Mesenteric fat pad (tissue), 1 donor: ENCODE measurements at places on chromosomes 2 and 18.

DNA sequence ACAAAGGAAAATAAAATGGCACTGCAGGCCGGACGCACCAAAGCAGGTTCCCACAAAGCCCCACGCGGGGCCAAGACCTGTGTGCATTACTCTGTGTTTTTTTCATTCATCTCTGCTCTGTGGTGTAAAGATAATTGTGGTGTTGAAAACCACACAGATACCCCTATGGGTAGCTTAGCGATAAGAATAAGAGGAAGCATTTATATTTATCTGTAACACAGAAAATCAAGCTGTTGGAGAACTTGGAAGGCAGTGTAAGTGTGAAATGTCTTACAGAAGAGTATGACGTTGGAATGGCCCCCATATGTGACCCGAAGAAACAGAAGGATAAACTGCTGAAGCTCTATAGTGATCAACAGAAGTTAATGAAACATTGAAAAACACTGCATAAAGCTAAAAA, 20.3 kb upstream of the MARCO start:
- no peak for DNase-seq

GRCh38 chr2:196431957-196432356, 207.6 kb upstream of the CCDC150 start:
- DNase-seq = no peak

- no peak for DNase-seq
These were observed 1435.4 kb upstream of the LRRTM1 start for GRCh38 chr2:81739966-81740365.

GRCh38 chr2:72157871-72158771, 10.5 kb upstream of the CYP26B1 start:
- peak; percentile 55 for DNase-seq

GRCh38 chr2:45506756-45507155, 104.3 kb downstream of the SRBD1 start:
- DNase-seq = no peak

GRCh38 chr2:179410552-179411356, 146.1 kb upstream of the SESTD1 start:
- no peak for DNase-seq

DNA sequence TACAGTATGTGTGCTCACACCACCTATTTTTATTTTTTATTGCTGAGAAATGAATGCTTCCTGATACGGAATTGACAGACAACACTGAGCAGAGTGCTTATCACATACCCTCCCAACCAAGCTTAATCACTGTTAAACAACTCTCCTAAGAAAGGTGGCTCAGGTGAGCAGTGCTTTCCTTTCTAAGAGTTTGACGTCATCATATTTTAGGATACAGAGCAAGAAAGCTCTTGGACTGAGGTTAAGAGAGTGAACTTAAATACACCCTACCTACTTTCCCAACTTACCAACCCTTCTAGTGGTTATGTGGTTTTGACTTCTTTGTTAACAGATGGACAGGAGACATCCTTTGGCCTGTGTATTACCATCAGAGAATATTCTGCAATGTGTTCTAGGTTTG, 101.2 kb downstream of the NRXN1 start:
- no peak for DNase-seq

- no peak for DNase-seq
These were observed 1.4 kb downstream of the DOK6 start for GRCh38 chr18:69401972-69402532.

DNA sequence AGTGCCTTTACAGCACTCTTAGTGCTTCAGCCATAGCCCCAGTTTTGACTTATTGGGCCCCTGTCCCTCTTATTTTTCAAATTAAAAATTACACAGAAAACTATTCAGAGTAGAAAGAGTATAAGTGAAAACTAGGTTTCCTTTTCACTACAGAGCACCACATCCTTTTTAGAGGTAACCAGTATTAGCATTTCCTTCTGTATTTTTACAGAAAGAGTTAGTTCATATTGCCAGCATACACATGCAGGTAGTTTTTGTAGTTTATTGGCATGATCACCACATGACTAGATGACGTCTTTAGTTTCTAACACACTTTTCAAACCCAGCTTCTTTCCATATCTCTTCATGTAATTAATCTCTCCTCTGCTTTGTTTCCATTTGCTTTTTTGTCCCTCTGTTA, 66.4 kb downstream of the UBE2E3 start:
- DNase-seq = no peak

DNA sequence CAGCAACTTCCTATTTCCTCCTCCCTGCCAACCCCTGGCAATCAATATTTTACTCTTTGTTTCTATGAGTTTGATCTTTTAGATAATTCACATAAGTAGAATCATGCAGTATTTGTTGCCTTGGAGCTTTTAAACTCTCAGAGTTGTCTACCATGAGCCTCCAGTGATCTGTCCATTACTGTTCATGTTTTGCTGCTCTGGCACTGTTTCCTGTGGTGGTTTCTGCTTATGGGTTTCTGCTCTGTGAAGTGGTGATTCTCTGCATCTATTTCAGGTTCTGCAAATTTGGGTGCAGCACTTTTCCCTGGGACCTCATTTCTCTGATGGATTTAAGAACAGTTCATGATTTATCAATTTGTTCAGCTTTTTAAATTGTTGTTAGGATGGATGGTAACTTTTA, 908.1 kb upstream of the FANCL start:
- DNase-seq = no peak

GRCh38 chr2:13607139-13607538, 890.4 kb downstream of the TRIB2 start:
- DNase-seq = no peak

DNA sequence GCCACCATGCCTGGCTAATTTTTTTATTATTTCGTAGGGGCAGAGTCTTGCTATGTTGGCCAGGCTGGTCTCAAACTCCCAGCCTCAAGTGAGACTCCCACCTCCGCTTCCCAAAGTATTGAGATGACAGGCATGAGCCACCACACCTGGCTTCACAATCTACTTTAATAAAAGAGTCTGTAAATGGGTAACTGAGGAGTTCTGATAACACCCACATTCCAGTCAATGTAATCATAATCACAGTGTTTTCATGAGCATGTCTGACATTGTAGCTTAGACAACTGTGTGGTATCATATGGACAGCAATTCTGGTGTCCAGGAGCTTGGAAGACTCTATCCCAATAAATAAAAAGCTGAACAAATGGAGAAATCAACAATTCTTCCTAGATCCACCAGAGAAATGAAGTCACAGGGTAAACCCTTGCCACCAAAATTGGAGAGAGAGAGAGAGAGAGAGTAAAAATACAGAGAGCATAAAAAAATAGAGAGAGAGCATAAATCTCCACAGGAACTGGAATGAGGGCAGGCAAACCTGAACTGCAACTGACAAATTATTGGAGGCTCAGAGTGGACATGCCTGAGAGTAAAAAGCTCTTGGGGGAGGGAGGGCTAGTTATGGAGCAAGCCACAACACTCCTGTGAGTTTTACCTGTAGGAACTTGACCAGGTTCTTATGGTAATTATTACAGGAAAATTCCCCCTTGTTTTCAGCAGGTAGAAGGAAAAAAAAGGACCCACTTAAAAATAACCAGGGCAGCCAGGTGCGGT, 12.4 kb upstream of the NBEAL1 start:
- no peak for DNase-seq

- no peak for DNase-seq
These were observed 46.0 kb upstream of the PAX8 start for GRCh38 chr2:113324684-113325160.

DNA sequence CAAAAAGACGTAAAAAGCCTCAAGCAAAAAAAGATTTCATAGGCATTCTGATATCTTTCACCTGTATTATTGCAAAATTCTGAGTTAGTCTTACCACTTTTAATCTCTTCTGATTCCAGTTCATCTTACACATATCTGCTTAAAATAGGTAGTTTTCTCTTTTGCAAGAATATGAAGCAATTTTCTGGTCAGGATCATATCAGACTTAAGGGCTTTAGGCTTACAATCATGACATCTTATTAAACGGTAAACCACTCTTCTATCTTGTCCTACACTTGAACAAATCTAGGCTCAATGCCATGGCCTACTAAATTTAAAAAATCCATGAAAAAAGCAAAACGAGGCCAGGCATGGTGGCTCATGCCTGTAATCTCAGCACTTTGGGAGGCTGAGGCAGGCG, 50.1 kb upstream of the GAREM1 start:
- no peak for DNase-seq

- no peak for DNase-seq
These were observed 411.1 kb downstream of the RAD51AP2 start for GRCh38 chr2:17107151-17107550.

GRCh38 chr18:21361307-21361880, 119.4 kb downstream of the GREB1L start:
- no peak for DNase-seq

DNA sequence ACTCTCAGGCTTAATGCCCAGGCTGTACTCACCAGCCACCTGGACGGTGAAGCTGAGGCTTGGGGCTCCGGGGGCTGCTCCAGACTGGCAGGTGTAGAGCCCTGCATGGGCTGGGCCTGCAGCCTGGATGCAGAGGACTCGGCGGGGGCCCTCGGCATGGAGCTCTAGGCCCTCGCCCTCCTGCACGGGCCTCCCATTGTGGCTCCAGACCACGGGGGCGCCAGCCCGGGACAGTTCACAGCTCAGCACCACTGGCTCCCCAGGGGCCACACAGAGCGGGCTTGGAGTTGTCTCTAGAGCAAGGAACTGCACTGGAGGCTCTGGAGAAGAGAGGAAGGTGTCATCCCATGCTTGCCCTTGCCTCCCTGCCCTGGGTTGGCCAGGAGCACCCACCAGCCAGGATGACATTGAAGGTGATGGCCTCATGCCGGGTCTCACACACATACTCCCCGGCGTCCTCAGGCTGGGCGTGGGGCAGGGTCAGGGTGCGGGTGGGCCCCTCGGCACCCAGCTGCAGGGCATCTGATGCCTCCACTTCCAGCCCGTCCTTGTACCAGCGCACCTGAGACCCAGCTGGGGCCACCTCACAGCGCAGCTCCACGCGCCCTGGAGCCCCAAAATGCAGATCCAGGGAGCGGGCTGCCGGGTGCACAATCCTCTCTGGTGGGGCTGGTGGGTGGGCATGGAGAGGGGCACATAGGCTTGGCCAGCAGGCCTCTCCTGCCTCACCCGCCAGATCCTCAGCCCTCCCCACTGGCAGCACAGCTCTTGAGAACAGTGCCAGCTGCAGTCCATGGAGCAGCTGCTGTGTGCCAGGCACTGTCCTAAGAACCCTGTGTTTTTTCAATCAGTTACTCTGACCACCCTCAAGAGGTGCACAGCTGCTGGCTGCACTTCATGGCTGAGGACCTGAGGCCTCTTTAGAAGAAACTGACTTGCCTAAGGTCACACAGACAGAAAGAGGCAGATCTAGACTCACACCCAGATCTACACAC, 13.3 kb downstream of the OBSL1 start:
- no peak for DNase-seq

DNA sequence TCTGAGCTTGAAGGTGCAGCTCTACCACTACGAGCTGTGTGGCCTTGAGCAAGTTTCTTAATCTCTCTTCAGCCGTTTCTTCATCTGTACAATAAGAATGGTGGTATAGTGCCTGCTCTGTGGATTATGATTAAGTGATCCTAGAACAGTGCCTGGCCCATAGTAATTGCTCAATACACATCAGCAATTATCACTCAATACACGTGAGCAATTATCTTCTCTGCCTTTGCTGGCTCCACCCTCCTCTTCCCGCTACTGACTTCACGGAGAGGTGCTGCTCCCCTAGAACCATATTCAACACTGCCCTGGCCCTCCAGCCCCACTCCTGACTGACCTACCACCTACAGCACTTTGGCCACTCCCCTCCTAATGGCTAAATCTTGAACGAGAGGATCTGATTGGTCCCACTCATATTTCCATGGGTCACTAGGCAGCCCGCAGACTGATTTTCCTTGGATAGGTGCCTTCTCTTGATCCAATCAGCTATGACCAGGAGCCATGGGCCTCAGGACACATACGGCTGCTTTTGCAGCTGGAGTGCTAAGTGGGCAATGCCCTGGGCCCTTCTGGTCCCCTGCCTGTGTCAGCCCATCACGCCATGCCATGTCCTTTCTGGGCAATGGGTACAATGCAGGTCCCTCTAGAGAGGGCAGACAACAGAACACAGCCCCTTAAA, 77.5 kb downstream of the STPG4 start:
- no peak for DNase-seq

GRCh38 chr2:127567351-127567854, 31.9 kb downstream of the MYO7B start:
- peak; percentile 47 for DNase-seq

DNA sequence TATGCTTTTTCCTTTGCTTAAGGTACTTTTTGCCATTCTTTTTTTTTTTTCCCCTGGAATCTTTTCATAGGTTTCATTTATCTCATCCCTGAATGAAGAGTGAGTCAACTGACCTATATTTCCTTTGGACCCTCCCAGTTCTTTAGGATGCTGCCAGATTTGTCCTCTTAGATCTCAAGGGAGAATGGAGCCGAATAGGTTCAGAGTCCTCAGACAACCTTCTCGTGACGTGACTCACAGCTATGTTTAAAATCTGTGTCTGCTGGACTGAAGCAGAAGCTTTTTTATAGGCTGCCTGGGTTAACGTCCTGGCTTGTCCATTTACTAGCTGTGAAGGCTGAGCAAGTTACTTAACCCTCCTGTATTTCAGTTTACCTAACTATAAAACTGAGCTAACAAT, 358.6 kb downstream of the DLGAP1 start:
- DNase-seq = no peak

- no peak for DNase-seq
These were observed 61.3 kb downstream of the PKP4 start for GRCh38 chr2:158518084-158518483.

DNA sequence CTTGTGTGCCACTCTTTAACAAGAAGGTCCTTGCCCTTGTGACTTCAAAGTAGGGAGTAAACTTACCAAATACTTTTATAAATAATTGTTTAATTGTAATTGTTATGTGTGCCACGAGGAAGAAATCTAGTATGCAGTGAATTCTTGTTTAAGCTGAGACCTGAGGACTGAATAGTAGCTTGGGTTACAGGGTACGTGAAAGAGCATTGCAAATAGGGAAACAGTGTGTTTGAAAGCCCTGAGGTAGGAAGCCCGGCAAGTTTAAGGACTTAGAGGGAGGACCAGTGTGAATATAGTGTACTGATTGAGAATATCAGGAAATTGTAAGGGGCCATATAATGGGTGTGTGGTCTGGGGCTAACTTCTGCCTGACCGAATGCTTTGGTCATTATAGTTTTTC, 26.2 kb downstream of the PHLPP1 start:
- DNase-seq = no peak

- DNase-seq = no peak
These were observed 23.8 kb downstream of the COPS8 start for GRCh38 chr2:237109421-237109934.

DNA sequence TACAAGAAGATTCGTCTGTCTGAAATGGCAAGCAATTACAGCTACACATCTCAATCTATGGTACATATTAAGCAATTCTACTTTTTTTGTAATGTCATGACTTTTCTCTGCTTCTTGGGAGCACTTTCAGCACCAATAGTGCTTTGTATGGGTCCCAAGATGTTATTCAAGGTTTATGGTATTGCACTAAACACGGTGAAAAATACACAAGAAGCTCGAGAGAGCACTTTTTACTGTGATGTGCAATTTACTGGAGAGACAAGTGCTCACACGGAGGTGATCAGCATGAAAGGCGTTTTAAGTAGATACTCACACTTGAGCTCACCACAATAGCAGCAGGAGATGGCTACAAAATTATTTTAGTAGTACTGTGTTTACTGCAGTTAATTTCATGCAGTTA, 783.6 kb downstream of the CBLN2 start:
- DNase-seq = no peak
